ENCODE measurements at places on chromosomes 16 and 17.
A peak's percentile ranks its signal among the peaks of the same experiment; 100 is the strongest.

- DNase-seq, result peak; percentile 12
Measured at GRCh38 chr17:59406808-59407381, 75.4 kb downstream of the YPEL2 start.

DNA sequence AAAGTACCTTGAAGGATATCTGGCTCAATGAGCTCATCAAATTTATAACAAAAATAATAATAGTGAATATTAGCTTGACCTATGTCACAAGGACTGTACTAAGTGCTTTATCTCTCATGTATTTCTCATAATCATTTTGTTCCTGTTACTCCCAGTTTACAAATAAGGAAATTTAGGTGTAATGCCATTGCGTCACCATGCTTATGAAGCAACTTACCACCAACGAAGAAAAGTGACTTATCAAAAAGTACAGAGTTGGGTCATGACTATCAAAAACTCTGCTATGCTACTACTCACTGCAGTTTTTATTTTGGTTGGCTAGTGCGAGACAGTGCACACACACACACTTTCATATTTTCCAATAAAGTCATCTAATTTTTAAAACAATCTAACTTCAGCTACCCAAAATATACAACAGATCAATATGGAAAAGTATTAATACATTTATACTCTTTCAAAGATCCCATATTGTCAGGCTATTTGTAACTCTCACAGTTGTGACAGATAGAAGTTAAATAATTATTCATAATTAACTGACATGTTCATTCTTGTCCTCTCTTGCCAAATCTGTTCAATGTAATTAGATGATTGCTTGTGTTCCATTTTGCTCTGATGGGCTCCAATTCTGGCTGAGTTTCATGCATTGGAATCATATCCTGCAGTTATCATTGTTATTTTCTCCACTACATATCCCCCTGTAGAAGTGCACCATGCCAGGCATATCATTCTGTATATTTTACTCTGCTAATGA, 119.4 kb downstream of the KCNJ2 start:
- peak; percentile 71 for DNase-seq

- no peak for DNase-seq
Measured at GRCh38 chr17:273981-274832, 78.4 kb downstream of the RPH3AL start.

GRCh38 chr16:78128913-78129312, 29.5 kb downstream of the WWOX start:
- no peak for DNase-seq

DNA sequence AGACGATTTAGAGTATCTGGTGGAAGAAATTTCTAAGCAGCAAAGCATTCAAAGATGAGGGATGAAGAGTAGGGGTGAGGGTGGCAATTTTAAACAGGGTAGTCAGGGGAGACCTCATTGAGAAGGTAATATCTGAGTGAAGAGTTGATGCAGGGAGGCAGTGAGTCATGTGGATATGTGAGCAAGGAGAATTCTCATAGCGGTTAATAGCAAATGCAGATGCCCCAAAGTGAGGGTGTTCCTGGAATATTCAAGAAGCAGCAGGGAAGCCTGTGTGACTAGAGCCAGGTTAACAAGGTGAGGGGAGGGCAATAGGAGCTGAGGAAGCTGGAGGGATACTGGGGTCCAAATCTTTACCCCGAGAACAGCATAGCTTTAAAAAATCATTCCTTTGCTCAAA, 114.3 kb downstream of the SPACA3 start:
- DNase-seq, result no peak

DNA sequence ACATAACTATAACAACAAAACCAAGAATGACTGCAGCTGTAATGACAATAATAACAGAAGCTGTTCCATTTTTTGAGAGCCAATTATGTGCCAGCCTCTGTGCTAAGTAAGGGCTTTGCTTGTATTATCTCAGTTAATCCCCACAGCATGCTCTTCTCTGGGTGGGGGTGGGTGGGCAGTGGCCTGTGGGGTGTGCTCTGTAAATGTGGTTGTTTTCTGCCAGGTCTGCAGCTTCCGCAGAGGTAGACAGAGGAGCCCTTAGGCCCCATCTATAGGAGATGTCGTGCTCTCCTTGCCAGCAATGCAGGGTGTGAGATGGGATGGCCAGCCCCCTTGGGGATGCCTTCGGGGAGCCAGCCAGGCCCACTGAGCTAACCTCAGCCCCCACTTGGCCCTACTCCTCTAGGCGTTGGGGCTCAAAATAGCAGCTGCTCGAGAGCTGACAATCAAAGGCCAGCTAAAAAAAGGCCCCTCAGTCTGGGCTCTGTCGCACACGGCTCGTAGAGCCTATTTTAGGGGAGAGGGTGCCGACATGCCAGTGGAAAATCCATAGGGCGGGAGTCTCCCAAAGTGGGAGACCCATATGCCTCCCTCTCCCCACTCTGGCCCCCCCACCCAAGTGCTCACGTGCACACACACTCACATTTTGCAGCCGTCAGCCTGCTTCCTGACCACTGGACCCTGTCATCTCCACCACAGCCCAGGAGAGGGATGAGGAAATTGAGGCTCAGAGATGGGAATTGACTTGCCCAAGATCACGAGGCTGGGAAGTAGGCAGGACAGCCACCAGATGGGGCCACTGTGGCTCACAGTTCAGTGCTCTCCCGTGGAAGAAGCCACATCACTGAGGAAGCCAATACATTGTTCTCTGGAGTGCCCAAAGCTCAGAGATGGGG, 15.8 kb downstream of the CDH16 start:
- DNase-seq, result peak; percentile 14

- peak; percentile 81 for DNase-seq
Measured at GRCh38 chr16:85171759-85172454, 59.6 kb upstream of the CIBAR2 start.

GRCh38 chr17:74211912-74212208, 1.5 kb upstream of the TTYH2 start:
- DNase-seq, result peak; percentile 64

GRCh38 chr16:85650844-85651628, 37.7 kb downstream of the GINS2 start:
- no peak for DNase-seq

- no peak for DNase-seq
Measured at GRCh38 chr16:3089717-3090592, 9.1 kb downstream of the ZSCAN10 start.

DNA sequence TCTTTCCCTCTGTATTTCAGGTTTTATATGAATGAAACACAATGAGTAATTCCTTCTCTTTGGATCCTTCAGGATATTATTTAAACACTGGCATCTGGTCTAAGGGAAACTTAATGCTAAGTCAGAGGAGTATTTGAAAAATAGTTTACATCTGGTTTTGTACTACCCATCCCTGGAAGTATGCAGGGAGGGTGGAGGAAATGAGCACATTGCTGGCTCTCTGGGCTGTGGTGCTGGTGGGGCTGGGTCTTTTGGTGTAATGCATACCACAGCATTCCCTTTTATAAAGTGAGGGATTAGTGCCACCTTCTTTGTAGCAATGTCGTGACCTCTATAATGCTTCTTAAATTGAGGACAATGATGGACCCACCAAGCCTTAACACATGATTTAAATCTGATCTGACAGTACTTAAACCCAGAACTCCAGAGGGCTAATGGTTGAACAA, 105.5 kb upstream of the AXIN2 start:
- no peak for DNase-seq

DNA sequence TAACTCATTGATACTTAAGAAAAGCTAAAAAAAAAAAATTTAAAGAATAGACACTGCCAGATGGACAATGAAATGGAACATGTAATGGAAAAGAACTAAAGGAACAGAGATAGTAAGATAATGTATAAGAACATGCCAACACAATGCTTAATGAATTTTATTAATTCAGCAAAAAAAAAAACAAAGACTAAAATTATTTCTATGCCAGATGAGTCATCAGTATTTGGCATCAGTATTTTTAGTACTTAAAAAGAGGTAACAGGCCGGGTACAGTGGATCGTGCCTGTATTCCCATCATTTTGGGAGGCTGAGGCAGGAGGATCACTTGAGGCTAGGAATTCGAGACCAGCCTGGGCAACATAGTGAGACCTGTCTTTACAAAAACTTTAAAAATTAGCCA, 168.5 kb downstream of the CYB561 start:
- DNase-seq, result no peak

DNA sequence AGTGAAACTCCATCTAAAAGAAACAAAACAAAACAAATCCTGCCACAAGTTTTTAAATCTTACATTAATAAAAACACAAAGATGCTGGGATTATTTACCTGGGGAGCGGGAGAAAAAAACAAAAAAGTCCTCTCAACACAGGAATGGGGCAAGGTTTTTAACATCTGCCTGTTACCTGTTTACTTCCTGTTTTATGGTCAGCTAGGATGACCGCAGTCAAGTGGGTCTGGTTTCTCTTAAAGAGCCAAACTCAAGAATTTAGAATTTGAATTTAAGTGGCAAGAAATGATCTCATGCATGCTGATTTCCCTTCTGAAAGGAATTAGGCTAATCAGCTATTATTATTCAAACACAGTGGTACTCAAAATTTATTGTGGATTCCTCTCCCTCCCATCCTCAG, 39.7 kb upstream of the TBC1D3K start:
- DNase-seq, result peak; percentile 43

GRCh38 chr16:79792664-79793351, 192.3 kb upstream of the MAF start:
- DNase-seq, result no peak

GRCh38 chr17:4093456-4093855, 49.4 kb downstream of the ZZEF1 start:
- no peak for DNase-seq

GRCh38 chr17:850851-851763, 69.0 kb downstream of the MRM3 start:
- DNase-seq, result no peak

DNA sequence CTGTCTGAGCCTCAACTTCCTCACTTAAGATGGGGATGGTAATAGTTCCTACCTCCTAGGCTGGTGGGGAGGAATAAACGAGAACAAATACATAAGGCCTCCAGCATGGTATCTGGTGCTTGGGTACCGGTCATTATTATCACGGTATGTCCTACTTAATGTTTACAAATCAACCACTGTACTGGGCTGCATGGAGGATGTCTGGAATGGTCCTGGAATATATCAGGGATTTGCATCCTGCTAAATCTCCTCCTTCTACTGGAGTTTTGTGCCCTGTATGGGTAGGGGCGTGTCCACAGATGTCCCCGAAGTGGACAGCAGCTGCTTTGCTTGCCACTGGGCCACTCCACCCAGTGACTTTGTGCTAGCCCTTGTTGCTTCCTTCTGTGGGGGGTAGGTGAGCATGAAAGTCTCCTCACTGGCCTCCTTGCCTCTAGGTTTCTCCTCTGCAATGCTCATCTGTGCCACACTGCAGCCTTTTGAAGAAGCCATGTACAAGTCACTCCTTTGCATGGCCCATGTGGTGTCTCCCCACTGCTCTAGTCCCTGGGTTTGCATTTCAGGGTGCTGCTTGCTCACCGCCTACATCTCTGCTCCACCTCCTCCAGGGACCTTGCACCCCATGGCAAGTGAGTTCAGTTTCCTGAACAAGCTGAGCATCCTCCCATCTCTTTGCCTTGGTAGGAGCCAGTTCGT, 2.2 kb upstream of the CMIP start:
- DNase-seq, result no peak

DNA sequence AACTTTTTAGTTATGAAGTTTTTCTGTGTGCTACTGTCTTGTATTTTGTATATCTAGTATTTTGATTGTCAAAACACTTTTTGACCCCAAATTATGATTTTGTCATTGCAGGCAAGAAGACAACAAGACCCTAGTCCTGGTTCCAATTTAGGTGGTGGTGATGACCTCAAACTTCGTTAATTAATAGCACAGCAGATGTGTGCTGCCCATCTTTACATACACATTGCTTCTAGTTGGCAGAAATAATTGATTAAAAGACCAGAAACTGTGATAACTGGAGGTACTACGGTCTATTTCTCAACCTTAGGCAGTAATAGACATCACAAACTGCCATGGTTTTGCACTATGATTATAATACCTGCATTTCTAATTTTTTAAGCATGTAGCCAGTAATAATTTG, 11.1 kb upstream of the PHAF1 start:
- DNase-seq, result no peak

DNA sequence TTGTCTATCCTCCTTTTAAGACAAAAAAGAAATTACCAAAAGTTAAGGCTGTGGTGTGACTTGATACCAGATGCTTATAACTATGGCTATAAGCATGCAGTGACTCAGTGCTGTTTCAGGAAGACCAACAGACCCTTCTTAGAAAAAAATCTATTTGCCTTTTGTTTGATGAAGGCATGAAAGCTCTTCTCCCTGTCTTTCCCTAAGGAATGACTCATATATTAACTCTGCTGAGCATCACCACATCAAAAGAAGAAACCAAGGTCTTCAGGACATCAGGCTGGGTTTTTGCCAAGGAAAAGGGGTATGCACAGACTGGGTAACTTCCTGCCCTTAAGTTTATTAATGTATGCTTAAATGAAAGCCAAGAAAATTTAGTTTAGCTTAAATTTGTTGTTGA, 47.1 kb downstream of the VMP1 start:
- peak; percentile 67 for DNase-seq

DNA sequence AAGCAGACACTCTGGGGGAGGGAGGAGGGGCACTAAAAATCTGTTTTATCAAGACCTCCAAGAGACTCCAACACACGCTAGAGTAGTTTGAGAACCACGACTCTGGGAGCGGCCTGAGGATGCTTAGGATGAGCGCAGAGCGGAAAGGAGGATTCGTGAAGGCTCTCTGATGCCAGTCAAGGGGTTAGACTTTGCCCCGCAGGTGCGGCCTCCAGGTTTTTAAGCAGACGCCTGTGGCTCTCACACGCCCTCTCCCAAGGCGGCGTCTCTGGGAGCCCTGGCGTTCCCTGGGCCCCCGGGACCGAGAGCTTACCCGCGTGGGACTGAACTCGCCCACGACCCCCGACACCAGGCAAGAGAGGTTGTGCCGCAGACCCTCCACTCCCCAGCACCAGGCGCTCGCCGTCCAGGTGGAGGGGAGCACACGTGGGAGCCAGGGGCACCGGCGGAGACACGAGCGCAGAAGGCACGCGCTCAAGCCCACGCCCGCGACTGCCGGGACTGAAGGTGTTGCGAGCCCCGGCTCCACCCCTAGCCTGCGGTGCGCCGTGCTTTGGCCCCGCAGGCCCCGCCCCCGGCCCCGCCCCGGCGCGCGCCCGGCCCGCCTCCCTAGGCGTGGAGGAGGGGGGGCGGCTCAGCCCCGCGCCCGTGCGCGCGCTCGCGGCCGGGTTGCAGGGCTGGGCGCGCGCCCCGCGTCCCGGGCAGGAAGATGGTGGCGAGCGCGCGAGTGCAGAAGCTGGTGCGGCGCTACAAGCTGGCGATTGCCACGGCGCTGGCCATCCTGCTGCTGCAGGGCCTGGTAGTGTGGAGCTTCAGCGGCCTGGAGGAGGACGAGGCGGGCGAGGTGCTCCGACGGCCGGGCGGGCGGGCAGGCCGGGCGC, at the start of gene XYLT2:
Gene XYLT2, plus strand, starts transcription at position 695 of the 881 bp plus-strand sequence. Its CDS starts 15 bp downstream, at position 710.
- DNase-seq, result peak; percentile 87
